ENCODE measurements at places on chromosomes 1 and 21. TPM values are rescaled to one million over a fixed set of nuclear protein-coding genes. Genes with fewer than 3 reads are reported as not detected.

FCMR gene
- polyA plus RNA-seq = 165 TPM

KCNE1 gene
- polyA plus RNA-seq = 0.30 TPM

DNASE2B gene
- 0.13 TPM for polyA plus RNA-seq

GALE gene
- polyA plus RNA-seq = 23.8 TPM

RXFP4 gene
- polyA plus RNA-seq = 0.06 TPM

DYNLT4 gene
- polyA plus RNA-seq = 0.15 TPM

SLC35F3 gene
- 0.11 TPM for polyA plus RNA-seq

NFASC gene
- polyA plus RNA-seq = 2.9 TPM

KRTAP19-1 gene
- polyA plus RNA-seq = not detected

All from spleen (tissue), 13 donors.